Osteoblast (primary cell): ENCODE measurements at places on chromosomes 5 and 9. TPM values are rescaled to one million over a fixed set of nuclear protein-coding genes. Genes with fewer than 3 reads are reported as not detected.

LECT2 gene
- not detected in 2 replicates for total RNA-seq

DNA sequence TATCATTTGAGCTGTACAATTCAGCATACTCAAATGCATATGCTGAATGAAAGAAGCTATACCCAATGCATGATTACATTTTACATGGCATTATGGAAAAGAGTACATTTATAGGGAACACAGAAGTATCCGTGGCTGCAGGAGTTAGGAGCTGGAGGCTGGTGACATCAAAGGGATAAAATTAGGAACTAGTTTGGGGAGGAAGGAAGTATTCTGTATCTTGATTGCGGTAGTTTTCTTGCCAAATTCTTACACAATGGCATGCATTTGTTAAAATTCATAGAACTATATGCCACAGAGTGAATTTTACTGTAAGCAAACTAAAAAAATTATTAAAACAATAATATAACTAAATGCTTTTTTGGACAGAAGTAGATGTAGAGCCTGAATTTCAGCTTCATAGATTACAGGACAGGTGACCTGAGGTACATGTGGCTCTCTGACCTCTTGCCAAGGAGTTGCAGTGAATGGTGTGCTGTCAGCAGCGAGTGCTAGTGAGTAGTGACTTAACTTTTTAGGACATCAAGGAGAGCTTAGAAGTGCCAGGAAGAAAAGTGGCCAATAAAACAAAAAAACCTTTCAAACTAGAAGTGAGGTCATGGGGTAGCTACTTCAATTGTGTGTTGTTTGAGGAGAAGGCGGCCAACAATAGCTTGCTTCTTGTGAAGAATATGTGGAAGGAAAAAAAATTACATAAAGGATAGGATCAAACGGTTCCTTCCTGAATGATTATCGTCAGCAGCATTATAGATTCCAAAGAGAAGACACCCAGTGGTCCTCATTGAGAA lies 514.9 kb upstream of the CLINT1 start:
- no peak for DNase-seq

SARDH gene
- 5.4 and 10.9 TPM in 2 replicates for total RNA-seq

DNA sequence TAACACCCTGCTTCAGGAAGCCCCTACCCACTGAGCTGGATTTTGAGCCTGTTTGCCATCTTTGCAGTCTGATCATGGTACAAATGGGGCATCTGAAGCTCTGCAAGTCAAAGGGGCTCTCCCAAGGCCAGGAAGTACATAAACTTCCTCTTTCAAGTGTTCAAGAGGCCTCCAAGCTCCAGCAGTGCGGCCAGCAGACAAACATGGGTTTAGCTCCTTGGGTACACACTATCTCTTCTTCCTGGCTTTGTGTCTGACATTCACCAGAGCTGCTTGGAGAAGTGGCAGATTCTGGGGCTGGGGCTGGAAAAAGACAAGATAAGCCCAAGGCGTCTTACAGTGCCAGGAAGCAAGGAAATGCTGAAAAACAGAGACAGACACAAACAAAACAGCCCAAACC lies 34.1 kb downstream of the LAMC3 start:
- peak; percentile 4 for DNase-seq

DNA sequence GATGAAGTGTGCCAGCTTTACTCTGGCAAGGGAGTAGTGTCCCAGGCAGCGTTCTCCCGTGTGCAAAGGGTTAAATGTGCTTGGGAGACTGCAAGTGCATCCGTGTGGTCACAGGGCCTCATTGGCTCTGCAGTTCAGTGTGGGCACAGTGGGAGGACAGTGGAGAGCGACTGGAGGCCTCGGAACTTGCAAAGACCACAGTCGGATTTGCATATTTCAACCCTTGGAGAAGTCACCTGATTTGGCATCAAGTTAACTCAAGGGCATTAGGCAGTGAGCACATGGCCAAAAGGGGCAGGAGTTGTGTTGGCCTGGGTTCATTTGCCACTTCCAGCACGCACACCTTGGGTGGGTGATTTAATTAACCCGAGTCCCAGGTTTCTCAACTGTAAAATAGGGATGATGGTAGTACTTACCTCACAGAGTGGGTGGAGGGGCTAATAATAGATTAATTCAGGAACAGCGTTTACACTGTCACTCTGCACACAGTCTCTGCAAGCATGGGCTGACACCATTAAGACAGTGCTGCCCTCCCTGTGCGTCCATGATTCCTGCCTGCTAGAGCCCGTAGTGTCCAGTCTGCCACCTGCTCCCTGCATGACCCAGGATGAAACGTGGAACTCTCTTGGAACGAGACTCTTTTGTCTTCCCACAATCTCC lies 22.7 kb downstream of the JADE2 start:
- peak; percentile 46 for DNase-seq

DNA sequence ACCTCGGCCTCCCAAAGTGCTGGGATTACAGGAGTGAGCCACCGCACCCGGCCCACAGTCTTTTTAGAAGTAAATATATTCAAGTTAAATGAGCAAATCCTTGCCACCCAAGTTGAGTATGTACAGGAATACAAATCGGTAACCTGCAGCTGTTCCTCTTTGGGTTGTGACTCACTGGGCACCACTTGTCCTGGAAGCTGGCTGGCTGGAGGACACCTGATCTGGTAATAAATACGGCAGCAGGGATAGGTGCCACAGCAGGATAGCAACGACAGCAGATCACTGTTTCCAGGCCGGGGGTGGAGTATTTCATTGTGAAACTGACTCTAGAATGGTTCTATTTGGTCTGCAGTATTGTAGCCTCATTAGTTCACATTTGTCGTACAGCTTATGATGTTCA lies 35.7 kb upstream of the SLC36A2 start:
- DNase-seq, result no peak

GRCh38 chr5:91212714-91213092 lies 170.4 kb downstream of the ARRDC3 start:
- peak; percentile 74 for DNase-seq
